ENCODE measurements at places on chromosomes 11 and 22.

- DNase-seq, result no peak
Observed at GRCh38 chr11:62145261-62145871, 21.6 kb downstream of the INCENP start.

DNA sequence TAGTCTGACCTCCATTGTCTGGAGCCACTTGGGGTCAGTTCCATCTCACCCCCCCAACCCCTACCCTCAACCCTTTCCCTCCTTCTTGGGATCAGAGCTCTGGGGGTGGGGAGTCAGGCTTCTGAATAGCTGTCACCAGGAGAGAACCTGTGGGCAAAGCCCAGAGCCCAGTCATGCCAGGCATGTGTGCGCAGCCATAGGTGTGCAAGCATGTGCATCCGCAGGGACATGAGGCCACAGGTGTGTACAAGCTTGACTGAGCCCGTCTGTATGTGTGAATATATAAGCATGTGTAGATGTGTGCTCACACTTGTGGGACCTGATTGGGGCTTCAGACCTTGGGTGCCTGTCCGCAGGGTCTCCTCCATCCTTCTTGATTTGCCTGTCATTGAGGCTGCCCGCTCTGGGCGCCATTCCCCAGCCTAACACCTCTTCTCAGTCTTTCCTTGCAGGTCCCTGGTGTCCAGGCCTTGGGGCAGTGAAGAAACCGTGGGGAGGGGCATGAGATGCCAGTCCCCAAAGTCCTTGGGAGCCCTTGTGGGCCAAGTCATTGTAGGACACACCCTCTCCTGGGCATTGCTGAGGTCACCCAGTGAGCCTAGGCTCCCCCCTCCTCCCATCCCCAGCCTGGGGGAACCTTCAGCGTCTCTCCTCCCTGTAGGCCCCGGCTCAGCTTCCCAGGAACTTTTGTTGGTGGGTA lies 9.0 kb downstream of the ATG16L2 start:
- no peak for DNase-seq

DNA sequence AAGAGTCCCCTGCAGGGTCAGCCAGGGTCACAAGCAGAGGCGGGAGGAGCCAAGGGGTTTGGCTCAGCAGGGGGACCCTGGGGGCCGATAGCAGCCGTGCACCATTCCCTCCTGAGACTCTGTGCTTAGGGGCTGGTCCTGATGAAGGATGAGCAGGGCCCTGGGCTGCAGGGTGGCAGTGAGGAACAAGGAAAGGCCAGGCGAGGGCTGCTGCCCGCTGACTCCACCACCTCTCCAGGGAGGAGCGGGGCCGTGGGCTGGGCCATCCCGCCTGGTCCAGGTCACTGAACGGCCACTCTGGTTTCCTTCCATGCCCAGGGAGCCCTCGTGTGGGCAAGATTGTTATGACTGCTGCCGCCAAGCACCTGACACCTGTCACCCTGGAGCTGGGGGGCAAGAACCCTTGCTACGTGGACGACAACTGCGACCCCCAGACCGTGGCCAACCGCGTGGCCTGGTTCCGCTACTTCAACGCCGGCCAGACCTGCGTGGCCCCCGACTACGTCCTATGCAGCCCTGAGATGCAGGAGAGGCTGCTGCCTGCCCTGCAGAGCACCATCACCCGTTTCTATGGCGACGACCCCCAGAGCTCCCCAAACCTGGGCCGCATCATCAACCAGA lies 9.2 kb upstream of the NDUFS8 start:
- DNase-seq, result no peak

DNA sequence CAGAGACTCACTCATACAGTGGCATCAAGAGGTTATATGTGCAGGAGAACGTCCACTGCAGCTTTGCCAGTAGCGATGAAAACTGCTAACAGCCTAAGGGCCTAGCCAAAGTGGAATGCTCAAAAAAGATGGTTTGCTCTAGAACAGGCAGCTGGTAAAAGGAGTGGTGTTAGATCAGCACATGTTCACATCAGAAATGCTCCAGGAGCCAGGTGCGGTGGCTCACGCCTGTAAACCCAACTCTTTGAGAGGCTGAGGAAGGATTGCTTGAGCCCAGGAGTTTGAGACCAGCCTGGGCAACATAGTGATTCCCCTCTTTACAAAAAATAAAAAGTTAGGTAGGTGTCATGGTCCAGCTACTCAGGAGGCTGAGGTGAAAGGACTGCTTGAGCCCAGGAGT lies 10.3 kb upstream of the TFIP11 start:
- DNase-seq, result no peak

DNA sequence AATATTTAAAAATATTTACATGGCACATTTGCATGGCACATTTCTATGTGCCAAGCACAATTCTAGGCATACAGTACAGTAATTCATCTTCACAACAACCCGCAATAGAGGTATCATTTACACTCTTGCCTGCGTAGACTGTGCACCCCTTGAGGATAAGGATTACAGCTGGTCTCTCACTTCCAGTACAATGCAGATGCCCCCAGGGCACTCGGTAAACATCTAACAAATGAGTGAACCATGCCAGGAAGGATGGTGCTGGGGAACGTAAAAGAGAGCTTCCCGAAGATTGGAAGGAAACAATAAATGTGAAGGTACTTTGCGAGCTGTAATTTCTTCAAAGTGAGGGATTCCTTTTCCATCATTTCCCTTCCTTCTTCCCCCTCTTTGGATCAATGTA lies 1.3 kb downstream of the PRPF19 start:
- no peak for DNase-seq

DNA sequence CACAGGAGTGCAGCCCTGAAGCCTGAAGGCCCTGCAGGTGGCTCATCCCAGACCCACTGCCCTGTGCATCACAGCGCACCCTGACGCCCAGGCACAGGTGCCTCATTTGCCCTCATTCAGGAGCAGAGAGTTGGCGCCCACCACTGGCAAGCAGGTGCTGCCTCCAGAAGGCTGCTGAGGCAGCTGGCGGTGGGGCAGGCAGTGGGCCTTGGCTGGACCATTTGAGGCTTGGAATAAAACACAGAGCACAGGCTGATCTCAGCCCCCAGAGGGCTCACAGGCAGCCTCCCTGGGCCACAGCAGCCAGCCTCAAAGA lies 1151.9 kb downstream of the BRD1 start:
- no peak for DNase-seq
